GM10248 (cell line): ENCODE measurements at places on chromosomes 5 and 9.

DNA sequence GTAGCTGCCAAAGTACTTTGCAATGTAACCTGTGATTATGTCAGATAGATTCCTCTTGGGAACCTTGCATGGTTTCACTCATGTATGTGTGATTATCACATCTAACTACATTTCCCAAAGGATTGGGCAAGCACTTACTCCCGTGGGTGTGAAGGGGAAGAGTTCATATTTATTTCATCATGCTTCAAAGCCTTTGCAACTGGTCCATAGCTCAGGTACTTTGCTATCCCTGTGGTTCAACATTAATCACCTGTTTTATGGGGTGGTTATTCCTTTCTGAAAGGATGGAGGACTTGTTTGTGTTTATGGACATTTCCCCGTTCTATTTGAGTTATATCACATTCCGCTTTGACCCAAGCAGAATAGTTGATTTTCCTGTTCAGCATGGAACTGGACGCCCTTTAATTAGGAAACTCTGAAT is 13.6 kb upstream of the ERMP1 start:
- DNase-seq = no peak

GRCh38 chr5:67147760-67148159 is 48.8 kb downstream of the CD180 start:
- no peak for DNase-seq

DNA sequence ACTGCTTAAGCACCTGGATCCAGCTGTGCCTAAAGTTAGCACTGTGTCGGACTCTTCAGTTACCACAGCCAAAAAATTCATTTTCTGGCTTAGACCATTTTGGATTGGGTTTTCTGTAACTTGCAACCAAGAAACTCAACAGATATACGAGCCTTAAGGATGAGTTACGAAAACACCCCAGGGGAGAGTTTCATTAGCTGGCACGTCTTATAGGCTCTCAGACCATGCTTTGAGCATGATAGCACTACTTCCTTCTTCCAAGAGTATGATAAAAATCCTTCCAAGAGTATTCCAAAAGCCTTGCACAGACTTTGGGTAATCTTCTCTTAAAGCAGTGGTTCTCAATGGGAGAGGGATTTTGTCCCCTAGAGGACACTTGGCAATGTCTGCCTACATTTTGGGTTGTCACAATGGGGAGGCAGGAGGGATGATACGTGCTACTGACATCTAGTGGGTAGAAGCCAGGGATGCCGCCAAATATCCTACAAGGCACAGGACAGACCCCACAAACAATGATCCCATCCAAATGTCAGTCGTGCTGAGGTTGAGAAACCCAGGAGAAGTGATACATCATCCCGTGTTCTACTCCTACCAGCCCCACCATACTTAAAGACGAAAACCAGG is 64.8 kb downstream of the SMIM23 start:
- no peak for DNase-seq

- DNase-seq = no peak
Measured at GRCh38 chr5:3599226-3600105, 3.8 kb downstream of the IRX1 start.

GRCh38 chr9:123978981-123979380 is 32.6 kb upstream of the LHX2 start:
- DNase-seq = no peak

DNA sequence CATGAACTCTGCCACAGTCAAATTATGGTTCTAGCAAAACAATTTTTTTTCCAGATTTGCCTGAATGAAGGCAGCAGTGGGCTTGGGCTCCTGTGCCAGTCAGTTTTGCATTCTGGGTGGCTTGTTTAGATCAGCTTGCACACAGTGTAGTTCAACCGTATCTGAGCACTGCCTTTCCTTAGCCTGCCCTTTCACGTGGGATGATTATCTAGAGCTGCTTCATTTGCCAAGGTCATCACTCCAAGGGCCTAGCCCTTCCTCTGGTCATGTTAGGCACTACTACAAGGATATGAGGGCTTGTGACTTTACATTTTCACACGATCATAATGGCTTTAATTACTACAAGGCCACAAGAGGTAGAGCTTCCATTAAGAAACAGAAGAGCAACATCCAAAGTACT is 150.6 kb upstream of the EFNA5 start:
- no peak for DNase-seq

GRCh38 chr5:127754259-127754658 is 51.1 kb downstream of the CCDC192 start:
- DNase-seq = no peak

GRCh38 chr5:132370971-132371602 is 1.6 kb downstream of the SLC22A5 start:
- DNase-seq = no peak

GRCh38 chr5:59893429-59894227 is at the start of gene PDE4D:
Gene PDE4D, minus strand, starts transcription at chr5:59893726.
- DNase-seq = peak; percentile 26

DNA sequence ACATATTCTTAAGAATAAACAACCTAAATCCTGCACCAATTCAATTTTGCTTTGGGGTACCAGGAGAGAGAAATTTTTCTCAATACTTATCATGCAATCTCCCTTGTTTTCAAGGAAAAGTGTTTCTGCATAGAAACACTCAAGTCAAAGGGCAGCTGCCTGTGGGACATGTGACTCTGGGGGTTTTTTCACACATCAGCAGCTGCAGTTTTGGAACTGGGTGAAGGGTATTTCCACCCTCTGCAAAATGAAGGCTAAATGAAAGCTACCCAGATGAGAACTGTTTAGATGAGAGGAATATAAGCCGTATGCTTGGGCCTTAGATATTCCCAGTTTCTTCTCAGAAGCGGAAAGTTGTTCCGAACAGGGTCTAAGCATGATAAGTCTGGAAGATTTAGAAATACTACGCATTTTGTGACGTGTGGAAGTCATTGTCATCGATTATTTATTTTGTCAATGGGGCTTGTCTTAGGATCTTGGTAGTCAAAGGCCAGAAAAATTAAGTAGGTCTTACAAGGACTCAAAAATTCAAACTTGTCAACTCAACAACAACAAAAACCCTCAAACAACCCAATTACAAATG is 64.3 kb upstream of the BOD1 start:
- peak; percentile 62 for DNase-seq

DNA sequence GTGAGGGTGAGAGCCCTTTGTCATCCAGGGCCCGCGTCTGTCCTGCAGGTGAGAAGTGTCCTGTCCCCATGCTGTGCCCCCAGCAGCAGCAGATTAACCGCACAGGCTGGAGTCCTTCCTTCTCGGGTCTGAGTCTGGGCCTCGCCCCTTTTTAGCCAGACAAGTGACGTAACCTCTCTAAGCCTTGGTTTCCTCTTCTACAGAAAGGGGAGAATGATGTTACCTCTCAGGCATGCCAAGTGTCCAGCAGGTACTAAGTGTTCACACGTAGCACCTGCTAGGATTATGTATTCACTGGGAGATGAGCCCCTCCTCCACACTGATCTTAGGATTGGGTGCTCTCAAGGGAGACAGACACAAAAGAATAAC is 6.9 kb downstream of the NEURL1B start:
- no peak for DNase-seq

DNA sequence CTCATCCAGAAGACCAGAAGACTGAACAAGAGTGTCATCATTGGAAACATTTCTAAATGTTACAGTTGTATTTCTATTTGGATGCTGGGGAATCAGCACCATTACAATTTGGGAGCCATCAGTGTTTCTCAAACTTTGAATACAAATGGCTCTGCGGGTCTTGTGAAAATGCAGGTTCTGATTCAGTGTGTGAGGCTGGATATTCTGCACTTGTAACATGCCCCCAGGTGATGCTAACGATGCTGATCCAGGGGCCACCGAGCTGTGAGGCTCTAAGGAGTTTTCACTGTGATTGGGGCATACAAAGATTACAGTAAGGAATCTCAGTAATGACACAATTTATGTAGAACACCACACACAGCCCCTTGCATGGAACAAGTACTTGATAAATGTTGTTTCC is 167.7 kb downstream of the ACTL7B start:
- no peak for DNase-seq

DNA sequence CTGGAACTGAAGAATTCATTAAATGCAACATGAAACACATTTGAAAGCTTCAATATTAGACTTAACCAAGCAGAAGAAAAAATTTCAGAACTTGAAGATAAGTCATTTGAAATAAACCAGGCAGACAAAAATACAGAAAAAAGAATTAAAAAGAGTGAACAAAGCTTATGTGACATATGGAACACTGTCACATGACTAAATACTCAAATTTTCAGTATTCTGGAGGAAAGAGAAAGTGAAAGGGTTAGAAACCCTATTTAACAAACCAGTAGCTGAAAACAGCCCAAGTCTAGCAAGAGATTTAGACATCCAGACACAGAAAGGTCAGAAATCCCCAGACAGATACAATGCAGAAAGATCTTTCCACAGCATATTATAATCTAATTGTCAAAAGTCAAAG is 37.1 kb upstream of the SH3TC2 start:
- DNase-seq = no peak

GRCh38 chr9:103661663-103662062 is 432.4 kb upstream of the SMC2 start:
- no peak for DNase-seq

DNA sequence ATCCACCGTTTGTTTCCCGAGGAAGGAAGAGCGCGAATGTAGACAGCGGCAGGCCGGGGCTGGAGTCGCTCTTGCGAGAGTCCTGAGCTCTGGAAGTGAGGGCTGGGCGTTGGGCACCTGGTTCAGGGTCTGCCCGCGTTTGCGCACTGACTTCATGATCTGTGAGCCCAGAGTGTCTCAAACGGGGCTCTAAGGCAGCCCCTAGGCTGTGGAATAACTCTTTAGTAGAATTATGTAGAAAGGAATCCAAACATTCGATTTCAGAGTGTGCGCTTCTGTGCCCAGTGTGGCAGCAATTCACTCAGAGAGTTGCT is 478 bp upstream of the GGTA1 start:
- DNase-seq = no peak

DNA sequence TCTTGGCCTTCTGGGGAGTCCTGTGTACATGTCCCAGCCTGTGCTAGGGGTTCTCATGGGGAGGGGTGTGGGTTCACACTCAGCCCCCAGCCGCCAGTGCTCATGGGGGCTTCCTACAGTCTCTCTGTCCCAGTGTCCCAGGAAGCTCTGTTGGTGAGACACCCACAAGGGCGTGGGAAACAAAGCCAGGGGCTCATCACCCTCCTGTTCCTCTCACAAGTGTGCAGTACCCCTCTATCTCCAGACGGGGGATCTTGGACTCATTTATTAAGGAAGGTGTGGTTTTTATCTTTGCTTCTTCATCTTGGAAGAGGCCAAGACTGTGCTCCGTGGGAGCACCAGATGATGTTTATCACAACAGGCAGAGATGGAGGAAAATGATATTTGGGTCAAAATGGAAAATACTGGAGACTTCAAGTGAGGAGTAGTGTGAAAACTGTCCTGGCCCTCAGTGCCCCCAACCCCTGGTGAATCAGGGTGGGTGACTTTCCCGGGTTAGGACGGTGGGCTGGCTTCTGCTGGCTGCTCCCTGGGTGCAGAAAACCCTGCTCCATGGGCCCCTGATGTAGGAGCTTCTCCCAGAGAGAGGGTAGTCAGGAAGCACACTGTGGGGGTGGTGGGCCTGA is 15.2 kb downstream of the TMEM171 start:
- no peak for DNase-seq

- DNase-seq = no peak
Measured at GRCh38 chr9:72130321-72130720, 18.9 kb upstream of the GDA start.

GRCh38 chr9:90919883-90920282 is 118.3 kb downstream of the SYK start:
- no peak for DNase-seq

DNA sequence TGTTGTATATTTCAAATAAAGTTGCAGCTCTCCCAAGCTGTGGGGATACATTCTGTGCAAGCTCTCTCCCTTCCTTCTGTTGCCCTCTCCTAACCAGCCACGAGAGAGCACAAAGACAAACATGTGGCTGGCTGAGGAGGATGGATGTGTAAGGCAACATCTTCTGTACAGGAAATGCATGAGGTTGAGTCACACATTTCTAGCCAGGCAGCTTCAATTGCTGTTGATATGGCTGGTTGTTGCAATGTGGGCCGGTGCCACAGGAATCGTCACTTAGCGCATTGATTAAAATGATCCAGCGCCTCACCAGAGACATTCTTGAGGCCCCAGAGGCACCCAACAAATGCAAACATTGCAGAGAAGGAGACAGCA is 207.1 kb downstream of the ICE1 start:
- DNase-seq = no peak

DNA sequence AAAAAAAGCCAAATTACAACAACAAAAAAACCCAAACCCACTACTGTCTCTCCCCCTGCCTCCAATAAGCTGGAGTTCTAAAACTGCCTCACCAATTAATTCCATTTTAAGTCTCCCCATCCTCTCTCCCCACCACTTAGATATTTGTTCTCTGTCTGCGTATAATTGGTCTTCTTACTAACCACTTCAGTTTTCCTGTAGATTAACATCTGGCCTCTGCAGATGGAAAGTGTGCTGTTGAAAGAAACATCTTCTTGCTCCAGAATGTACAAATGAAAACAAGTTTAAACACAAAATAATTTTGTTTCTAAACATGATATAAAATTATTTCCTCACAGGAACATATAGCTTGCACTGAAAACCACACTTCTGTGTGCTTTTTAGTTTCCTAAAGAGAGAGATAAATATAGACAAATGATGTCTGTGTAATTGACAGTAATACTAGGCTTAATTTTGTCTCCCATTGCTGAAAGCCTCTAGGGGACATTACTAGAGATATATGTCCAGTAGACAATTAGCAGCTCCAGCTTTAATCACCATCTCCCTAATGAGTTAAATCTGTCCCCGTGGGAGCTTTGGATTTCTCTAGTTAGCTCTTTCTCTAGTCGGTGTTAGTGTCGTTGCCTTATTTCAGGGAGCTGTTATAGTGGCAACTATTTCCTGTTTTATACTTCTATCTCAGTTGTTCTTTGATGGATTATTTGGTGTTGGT is 164.0 kb downstream of the ARHGAP26 start:
- DNase-seq = no peak

- DNase-seq = no peak
Measured at GRCh38 chr5:154197801-154198491, 7.4 kb downstream of the GALNT10 start.

DNA sequence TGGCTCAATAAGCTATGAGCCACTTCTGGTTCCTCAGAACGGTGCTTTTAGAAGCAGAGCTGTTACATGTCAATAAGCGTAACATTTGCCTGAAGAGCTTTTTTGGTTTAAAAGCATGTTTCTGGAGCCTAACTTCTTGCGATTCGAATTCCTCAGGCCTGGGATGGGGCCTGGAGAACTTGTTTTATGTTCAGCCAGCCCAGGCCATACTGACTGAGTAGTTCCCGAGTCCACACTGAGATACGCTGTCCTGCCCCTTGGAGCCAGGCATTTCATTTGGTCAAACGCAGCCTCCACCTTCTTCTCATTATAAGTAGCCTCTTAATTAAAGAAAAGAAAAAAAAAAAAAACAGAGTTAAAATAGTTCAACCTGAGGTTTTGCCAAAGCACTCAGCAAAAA is 260.6 kb upstream of the ANKRD55 start:
- DNase-seq = no peak
